Astrocyte of the hippocampus (primary cell): ENCODE measurements at places on chromosomes 2 and 18.

DNA sequence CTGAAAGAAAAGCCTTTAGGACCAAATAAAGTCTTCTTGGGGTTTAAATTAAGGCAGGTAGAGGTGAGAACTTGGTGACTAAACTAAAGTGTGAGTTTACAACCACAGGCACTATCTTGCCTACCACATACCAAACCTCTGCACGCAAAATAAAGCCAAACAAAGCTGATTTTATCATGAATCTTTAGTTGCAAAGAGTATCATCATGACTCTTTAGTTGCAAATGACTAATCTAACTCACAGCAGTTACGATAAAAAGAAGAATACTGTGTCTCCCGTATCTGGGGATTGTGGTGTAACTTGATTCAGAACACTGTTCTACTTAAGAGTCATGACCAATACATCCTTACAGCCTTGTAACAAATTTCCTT is 11.2 kb downstream of the CFAP210 start:
- no peak for DNase-seq

- peak; percentile 10 for DNase-seq
These were observed 105.2 kb upstream of the ZNF521 start for GRCh38 chr18:25457126-25457525.

DNA sequence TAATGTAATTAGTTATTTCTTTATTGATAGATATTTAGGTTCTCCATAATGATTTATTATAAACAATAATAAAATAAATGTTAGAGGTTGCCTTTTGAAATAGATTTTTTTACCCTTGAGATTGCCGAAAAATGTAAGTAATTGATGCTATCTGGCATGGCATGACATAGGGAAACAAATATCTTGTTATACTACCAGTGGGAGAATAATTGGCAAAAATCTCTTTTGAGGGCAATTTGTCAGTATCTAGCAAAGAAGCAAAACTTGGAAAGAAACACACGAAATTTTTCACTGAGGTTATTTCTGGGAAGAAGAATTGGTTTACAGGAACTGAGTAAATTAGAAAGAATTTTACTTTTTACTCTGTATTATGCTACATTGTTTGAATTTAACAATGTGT is 547.2 kb upstream of the SETBP1 start:
- DNase-seq: peak; percentile 24

DNA sequence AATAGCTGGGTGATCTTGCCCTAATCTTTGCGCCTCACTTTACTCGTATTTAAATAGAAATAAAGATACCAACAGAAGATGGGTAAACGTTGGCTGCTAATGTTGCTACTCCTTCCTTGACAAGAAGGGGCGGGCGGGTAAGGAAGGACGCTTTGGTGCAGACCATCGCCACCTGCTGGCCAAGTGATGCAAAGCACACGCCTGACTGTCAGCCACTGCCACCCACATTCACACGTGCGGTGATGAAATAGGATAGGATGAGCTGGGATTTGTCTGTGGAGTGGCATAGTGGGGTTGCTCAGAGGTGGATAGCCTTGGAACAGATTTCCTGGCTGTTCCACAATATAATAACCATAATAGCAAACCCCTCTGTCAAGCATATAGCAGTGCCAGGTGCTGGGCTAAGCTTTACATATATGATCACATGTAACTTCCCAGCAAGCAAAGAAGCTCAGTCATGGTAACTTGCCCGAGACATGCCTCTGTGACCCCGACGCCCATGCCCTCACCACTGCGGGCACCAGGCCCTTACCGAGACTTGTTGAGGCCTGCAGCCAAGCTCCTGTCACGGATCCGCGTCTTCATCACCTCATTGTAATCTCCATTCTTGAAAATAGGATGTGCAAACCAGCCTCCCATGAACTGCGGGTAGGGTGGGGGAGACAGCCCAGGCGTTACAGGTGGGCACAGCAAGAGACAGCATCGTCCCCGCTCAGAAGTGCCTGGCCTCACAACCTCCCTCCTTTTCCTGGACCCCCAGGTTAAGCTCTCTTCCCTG is 39.3 kb downstream of the LCT start:
- peak; percentile 86 for DNase-seq

- DNase-seq: peak; percentile 76
These were observed 505.4 kb downstream of the PLCL1 start for GRCh38 chr2:198309673-198310280.

GRCh38 chr2:99496021-99496420 is 6.2 kb upstream of the REV1 start:
- DNase-seq: no peak

DNA sequence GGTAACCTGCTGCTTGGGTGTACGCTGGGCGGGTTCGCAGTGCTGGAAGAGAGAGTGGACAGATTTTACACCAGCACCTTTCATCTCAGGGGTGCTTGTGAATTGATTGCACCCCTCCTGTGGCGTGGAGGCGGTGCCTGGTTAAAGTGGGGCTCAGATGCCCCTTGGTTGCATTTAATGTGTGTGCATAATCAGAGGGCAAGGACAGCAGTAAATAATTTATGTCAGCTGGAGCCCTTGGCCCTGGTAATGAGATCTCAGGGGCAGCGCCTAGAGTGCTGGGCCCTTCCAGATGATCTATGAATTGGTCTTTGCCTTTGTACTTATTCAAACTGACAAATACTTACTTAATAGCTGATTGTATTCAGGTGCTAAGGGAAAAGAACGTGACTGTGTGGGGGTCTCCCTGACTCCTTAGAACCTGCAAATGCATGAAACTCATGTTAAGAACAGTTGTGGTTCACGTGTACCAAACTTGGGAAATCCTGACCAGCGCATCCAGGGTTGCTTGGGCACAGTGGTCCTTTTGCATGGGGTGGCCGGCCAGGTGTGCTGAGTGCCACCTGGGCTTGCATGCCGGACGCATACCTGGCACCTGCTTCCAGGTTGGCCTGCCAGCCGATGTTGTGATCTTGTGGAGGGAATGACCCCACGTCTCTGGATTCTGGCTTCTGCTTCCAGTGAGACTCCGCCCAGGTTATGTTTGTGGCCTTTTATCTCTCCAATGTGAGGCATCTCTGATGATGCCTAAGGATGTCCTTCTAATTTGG is 118.5 kb downstream of the AGAP1 start:
- DNase-seq: no peak

DNA sequence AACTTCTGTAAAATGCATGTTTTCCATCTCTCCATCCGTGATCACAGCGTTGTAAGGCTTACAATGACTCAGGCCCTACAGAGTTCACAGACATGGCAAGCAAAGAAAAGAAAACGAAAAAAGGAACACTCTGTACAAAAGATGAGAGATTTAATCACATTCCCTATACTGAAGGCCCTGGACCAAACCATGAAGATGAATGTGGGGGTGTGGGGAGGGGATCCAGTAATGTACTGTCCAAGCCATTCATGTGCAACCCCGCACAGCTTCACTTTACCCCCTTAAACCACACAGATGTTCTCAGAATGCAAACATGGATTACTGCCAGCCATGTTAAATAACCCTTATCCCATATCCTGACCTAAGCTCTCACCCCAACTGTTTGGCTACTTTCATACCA is 391.1 kb downstream of the NCKAP5 start:
- DNase-seq: peak; percentile 8

GRCh38 chr2:197705912-197706838 is 1.0 kb downstream of the MARS2 start:
- peak; percentile 42 for DNase-seq

- DNase-seq: no peak
These were observed 14.8 kb downstream of the RELCH start for GRCh38 chr18:62201870-62202269.

DNA sequence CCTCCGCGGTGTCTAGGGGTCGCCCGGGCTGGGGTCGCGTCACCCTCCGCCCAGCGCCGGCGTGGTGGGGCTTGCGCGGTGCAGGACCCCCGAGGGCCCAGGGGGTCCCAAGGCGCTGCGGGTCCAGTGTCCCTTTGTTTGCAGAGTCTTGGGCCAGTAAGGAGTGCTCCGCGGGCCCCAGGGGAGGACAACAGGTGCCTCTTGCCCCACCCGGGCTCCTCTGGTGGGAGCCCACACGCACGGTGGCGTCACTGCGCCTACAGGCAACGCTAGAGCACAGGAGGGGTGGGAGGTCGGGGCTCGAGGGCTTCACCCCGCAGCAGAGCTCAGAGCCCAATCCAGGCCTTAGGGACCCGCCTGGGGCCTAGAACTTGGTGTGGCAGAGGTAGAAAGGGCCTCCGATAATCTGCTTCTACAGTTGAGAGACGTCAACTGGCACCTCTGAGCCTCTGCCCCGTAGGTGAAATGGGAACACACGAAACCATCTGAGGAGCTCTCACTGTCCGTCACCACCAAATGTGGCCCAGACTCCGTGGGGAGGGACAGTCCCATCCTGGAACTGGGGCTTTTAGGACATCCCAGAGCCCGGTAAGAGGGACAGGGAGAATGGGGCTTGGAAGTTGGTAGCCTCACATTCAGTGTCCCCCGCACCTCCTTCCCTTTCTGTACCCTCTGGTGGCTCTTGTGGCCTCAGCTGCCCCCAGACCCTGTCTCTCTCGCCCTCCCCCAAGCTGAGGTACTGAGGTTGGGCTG is 1.4 kb downstream of the ARID5A start:
- peak; percentile 34 for DNase-seq

DNA sequence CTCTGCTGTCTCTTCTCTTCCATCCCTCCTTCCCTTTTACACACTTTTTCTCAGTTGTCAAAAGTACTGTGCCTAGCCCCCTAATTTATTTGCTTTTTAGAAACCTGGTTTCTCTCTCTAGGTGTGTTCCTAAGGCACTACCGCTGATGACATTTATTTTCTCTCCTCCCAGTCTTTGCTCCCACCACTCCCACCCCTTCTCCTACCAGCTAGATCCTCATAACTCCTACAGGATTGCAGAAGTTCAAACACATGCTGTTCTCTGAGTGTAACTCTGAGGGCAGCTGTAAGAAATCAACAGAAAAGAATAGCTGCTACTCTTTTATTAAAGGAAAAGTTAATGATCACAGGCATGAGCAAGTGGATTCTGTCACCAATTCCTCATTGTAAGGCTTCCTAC is 22.3 kb upstream of the LRRTM1 start:
- no peak for DNase-seq

DNA sequence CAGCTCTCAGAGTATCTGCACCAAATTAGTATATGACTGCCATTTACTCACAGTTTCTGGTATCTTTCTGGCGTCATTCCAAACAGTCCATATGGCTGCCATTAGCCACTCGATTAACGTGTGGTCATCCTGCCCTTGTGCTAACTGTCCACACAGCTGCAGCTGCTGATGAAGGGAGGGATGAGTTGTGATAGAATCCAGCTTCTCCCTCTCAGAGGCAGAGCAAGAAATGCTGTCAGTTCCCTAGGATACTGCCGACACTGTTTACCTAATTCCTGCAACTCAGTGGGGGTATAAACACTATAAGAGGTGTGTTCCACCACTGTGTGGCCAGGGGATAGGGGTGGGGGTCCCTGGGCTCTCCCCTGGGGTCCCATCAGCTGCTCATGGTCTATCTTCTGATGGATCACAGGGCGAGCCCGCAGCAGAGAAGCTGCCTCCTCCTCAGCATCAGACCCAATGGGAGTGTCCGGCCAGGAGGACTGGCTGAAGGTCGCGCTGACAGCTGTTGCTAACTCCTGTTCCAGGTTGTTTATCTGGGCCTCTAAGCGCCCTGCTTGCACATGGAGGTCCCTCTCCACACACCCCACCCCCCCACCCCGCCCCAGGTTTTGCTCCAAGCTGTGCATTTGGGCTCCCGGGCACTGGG is 17.3 kb upstream of the KLHL23 start:
- DNase-seq: no peak

DNA sequence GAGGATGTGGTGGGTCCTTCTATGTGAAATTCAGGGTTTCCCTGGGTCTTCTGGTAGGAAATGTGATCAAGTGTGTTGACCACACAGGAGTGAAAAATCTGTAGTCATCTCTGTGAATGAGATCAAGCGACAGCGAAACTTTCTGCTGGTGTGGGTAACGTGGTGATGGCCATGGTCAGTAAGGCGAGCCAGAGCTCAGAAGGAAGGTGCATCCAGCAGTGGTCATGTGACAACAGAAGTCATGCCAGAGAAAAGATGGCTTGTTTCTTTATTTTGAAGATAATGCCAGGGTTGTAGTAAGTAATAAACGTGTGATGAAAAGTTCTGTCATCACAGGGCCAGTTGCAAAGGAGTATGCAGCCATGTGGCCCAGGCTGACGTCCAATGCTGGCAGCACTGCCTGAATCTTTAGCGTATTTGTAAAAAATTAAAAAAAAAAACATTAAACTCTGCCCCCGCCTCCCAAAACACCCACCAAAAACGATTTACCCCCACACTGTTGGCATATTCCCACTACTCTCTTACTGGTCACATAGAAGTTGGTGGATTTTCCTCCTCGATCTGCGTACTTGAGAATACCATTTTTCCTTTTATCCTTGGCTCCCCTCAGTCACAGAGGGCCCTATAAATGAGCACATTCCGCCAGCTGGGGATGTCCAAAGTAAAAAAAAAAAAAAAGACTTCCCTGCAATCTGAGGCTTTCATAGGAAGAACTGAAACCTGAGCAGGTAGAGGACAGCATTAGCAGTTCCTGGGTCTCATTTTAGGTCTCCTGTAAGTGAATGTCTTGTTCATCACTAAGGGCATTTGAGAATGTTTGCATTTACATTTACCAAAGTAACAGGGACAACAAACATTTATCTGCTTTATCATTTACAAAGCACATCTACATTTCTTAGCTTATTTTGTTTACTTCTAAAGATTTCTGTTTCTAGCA is 70.6 kb downstream of the SLC4A3 start:
- no peak for DNase-seq
